Neural cell (in vitro differentiated cells): ENCODE measurements at places on chromosomes 3 and 15. TPM values are rescaled to one million over a fixed set of nuclear protein-coding genes. Genes with fewer than 3 reads are reported as not detected.

GOLGA6D gene
- polyA plus RNA-seq = 0.12 TPM in 1 of 2 replicates, not detected in the other

INSYN1 gene
- 21.3 and 23.6 TPM in 2 replicates for polyA plus RNA-seq

PARP3 gene
- polyA plus RNA-seq = 5.3 and 5.6 TPM in 2 replicates

MYRIP gene
- polyA plus RNA-seq = 0.64 and 0.76 TPM in 2 replicates

EXD1 gene
- polyA plus RNA-seq = 0.40 TPM in 1 of 2 replicates, not detected in the other

CRYBG3 gene
- polyA plus RNA-seq = 0.18 and 1.3 TPM in 2 replicates

ADAMTS9 gene
- polyA plus RNA-seq = 0.32 and 1.2 TPM in 2 replicates

PROS1 gene
- polyA plus RNA-seq = 2.8 and 4.9 TPM in 2 replicates
